ENCODE measurements at places on chromosomes 13 and 19.

GRCh38 chr13:79451500-79451962, 29.4 kb upstream of the NDFIP2 start:
- DNase-seq = peak; percentile 92

DNA sequence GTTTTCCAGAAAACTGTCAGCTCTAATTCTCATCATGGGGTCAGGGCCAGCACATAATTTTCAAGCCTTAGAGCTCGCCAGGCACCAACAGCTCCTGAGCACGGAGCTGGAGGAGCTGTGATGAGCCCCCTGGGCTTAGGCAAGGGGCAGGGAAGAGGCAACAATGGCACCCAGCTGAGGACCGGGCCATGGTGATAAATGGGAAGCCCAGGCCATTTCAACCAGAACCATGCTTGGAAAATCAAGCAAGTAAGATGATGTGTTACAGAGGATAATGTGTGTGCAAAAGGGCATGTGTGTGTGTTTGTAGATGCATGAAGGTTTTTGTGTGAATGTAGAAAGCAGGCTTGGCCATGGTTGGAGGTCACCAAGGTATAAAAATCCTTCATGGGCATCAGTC, 66.8 kb upstream of the UBAC2 start:
- DNase-seq = no peak

GRCh38 chr13:39496506-39496905, 106.5 kb downstream of the LHFPL6 start:
- DNase-seq = no peak

DNA sequence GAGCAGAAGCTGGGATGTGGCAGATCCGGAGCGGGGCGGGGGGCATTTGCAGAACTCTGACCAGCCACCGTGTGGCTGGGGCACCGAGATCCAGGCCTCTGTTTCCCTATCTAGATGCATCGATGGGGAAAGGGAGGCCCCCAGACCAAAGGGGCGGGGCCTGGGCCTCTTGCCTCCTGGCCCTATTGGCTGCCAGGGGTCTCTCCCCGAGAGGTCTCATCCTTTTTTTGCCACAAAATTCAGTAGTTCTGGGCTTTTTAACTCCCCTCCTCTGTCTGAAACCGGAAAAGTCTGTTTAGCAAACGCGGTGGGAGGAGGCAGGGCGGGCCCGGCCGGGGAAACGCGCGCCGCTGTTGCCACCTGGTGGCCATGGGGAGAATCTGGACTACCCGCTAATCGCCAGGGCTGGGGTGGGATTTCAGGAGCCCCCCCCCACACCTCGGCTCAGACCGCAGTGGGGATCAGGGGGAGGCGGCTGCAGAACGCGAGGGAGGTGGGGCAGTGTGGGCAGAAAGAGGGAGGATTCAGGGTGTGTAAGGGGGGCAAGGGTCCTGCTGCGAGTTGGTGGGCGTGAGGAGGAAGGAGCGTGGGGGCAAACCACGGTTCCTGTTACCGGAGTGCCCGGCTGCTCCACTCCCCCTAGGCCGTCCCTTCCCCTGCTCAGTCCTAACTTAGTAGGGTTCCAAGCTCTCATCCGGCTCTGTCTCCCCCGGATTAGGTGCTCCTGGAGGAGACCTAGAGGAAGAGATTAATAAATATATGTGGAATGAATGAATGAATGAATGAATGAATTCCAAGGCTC, 28.3 kb downstream of the IL12RB1 start:
- DNase-seq = peak; percentile 89

DNA sequence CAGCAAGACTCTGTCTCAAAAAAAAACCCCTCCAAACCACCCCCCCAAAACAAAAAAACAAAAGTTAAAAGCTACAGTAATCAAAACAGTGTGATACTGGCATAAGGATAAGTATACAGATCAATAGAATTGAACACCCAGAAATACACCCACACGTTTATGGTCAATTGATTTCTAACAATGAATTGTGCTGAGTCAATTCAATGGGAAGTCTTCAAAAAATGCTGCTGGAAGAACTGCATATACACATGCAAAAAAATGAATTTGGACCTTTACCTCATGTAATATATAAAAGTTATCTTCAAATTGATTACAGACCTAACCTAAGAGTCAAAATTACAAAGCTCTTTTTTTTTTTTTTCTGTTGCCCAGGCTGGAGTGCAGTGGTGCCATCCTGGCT, 19.8 kb upstream of the NAPA start:
- DNase-seq = no peak

DNA sequence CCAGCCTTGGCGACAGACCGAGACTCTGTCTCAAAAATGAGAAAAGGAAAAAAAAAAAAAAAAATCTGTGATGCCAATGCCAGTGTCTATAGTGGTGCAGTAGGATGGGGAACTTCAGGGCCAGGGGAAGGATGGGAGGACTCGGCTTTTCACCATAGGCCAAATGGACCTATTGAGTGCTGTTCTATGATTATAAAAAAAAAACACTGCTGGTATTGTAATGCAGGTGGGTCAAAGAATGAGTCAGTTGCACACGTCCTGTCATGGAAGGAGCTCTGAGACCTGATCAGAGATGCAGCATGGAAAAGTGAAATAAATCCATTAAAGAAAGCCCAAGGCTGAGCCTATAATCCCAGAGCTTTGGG, 7.0 kb downstream of the DNAJB1 start:
- DNase-seq = no peak

- DNase-seq = no peak
Measured at GRCh38 chr19:29326351-29326750, 113.4 kb upstream of the UQCRFS1 start.

DNA sequence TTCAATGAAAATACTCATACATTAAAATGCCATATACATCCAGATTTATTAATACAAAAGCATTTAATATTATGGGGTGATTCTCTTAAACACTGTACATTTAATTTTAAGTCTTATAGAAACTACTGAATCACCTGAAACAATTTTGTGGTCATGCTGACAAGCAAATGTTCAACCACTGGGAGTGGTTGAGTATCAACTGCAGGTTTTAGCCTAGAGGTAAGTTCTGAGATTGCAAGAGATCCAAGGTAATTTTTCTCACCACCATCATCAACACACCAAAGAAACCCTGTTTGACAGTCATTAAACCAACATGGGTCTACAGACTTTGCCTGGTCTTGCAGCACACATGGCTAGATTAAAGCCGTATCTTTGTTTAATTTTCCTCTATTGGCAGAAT, 196.3 kb downstream of the LHFPL6 start:
- DNase-seq = no peak

DNA sequence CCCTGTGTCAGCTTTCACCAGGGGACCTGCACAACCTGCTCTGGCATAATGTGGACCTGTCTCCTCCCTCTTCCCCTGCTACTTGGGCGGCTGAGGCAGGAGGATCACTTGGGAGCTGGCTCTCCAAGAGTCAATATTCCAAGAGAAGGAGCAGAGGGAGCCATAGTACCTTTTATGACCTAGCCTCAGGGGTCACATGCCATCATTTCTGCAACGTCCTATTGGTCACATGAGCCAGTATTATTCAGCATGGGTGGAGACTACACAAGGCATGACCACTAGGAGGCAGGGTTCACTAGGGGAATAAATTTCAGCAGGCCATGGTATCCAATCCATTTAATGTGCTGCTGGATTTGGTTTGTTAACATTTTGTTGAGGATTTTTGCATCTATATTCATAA, 12.0 kb upstream of the SHFL start:
- DNase-seq = peak; percentile 67

- no peak for DNase-seq
Measured at GRCh38 chr13:37010424-37010823, 9.8 kb downstream of the EXOSC8 start.

DNA sequence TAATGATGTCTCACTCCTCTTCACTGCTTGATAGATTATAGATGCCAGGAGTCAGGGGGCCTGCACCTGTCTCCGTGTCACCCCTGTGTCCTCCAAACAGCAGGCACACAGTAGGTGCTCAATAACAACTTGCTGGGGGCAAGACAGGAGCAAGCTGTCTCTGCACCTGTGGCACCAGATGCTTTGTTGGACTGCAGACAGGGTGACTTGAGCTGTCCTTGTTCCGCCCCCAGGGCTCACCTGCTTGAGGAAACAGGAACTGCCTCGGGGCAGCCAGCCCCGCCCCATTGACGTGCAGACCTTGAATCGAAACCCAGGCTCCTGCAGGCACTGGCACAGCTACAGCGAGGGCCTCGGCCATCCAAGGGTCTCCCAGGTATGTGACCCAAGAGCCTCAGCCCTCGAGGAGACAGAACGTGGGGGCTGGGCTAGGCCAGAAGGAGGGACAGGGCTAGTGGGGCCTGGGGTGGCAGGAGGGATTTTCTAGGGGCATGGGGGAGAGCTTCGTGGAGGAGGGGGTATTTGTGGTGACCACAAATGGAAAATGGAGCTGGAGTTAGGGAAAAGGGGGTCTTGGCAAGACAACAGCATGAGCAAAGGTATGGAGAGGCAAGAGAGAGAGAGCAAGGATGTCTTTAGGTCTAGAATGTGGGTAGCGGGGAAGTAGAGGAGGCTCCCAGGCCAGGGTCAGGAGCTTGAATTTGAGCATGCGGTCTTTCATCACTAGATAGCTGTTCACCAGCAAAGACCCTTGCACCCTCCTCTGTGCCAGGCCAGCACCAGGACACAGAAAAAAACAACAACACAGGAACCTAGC, at the start of gene HSH2D:
TSS of gene HSH2D (plus strand) at position 287 of the 817 bp plus-strand sequence. CDS start 5,066 bp downstream, outside the sequence.
- peak; percentile 83 for DNase-seq

- peak; percentile 93 for DNase-seq
Measured at GRCh38 chr19:46614114-46614722, 10.7 kb downstream of the PTGIR start.

- DNase-seq = no peak
Measured at GRCh38 chr19:15776991-15777970, 10.2 kb upstream of the OR10H5 start.

DNA sequence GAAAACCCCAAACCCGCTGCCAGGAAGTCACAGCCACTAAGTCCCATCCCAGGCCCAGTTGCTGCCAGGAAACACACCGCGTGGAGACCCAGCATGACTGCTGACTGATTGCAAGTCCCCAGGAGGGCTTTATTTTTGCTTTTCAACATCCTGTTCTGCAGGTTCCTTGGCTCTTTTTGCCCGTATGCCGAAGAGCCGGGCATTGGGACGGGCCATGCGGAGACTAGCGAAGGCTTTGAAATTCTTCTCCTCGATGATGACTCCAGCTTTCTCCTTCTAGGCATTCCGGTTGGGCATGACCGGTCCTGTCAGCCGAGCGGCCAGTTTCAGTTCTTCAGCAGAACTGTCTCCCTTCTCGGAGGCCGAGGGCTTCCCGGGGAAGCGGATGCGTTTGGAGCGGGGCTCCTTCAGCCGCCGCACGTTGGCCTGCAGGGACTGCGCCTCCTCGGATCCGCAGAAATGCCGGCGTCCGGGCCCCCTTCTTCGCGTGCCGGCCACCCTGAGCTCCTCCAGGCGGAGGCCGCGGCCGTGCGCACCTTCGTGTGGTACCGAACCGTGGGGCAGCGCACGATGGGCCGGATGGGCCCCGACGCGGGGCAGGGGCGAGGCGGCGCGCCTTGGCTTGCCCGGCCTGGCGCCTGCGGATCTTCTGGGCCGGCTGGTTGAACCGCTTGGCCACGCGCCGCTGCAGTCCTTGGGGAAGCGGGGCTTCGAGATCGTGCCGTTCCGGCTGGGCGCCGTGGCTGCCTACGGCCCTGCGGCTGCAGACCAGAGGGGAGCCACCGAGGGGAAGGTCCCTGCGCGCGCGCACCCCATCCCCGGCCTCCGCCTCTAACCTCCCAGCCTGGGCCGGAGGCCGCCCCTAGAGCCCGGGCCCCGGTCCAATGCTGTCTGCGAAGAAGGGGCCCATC, 15.2 kb downstream of the ZSCAN5C start:
- peak; percentile 24 for DNase-seq

DNA sequence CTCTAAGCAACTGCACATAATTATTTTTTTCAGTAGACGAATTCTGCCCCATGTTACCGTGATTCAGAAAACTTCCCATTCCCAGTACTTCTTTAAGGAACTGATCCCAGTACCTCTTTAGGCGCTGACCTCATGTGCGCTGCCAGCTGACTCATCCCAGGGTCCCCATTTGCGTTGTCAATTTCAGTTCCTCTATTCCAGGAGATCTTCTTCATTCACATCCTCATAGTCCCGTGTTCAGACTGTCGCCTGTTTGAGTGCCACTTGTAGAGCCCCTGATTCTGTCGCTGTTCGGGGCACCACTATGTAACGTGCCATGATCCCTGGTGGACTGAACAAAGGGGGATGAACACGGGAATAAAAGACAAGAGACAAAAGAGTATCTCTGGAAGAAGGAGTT, 16.4 kb downstream of the FPR3 start:
- no peak for DNase-seq

Data from activated T-cell treated with anti-CD3 and anti-CD28 coated beads, Interleukin-2, amount 50 U/mL, for 48 hours (primary cell).